ENCODE measurements at places on chromosomes 12 and 14.

DNA sequence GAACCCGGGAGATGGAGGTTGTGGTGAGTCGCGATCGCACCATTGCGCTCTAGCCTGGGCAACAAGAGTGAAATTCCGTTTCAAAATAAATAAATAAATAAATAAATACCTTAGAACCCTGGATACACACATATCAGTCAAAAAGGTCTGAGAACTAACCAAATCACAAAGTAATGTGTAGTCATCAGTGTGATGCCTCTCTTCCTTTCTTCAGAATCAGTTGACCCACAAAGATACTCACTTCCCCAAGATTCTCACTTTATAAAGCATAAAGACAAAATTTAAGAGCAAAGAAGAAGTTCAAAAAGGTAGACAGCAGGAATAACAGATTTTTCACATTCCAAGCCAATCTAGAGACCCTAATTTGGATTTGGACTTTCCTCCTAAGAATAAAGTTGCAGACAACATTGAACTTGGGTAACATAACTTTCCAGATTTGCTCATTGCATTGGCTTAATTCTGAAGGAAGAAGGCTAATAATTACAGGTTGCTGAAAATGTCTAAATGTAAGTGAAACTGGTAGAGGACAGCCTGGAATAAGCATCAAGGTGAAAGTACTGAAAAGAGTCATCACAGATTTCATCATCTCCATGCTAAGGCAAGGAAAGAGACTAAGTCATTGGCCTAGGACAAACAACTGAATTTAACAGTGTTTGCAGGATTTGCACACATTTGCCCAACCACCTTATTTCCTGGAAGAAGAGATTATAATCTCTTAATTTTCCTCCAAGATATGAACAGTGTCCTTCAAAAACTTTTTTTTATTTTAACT, 17.4 kb downstream of the TMED10 start:
- DNase-seq, result no peak

- DNase-seq, result no peak
Observed at GRCh38 chr14:58792416-58792815, 154.7 kb downstream of the DACT1 start.

DNA sequence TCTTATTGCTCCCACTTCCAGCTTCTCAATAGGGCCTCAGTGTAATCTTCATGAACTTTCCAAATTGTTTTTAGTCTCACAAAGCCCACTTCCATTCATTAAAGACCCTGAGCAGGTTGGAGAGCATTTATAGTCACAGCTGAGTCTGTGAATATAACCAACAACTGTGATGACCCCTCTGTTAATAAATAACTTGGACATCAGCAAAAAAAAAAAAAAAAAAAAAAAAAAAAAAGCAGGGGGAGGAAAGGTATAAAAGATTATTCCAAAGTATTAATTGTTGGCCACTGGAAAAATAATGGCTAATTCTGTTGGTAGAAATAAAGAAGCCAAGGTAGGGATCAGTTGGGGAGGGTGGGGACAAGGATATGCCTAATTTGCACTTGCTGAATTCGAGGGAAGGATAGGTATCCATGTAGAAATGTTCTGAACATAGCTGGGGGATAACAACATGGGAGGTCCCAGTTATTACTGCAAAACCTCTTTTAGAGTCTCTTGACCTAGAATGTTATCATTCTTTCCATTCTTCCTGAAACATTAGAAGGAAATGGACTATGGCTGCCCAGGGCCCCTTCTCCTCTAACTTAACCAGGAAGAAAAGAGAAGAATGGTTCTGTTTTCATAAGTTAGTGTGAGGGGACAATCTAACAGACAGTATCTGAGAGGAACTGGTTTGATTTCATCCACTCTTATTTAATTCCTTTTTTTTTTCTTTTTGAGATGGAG, 56.5 kb downstream of the SAMD4A start:
- DNase-seq, result no peak

GRCh38 chr14:29030121-29030520, 263.5 kb downstream of the FOXG1 start:
- DNase-seq, result no peak

GRCh38 chr12:118964988-118965387, 16.4 kb upstream of the SRRM4 start:
- no peak for DNase-seq

DNA sequence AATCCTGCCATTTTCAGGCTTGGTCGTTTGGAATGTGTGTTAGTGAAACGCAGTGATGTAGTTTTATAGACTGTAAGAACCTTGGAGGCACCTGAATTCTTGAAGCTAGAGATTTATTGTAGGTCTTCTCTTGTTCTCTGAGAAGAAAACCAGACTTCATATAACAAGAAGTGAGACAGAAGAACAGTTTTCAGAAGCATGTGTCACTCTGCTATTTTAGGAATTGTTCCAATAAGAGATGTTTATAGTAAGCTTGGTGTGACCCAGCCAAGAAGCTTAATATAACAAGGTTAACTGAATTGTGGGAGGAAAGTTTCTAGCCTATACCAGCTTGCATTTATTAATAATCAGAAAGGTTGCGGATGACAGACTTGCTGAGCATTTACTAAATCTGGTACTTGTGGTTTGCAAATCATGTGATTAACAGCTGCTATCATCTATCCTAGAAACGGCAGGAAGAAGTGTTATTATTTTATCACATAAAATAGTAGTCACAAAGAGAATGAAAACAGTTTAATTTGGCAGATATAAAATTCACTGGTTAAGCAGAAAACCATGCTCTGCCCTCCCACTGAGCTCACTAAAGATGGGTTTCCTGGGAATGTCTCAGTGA, 49.2 kb upstream of the BCAT1 start:
- DNase-seq, result no peak

DNA sequence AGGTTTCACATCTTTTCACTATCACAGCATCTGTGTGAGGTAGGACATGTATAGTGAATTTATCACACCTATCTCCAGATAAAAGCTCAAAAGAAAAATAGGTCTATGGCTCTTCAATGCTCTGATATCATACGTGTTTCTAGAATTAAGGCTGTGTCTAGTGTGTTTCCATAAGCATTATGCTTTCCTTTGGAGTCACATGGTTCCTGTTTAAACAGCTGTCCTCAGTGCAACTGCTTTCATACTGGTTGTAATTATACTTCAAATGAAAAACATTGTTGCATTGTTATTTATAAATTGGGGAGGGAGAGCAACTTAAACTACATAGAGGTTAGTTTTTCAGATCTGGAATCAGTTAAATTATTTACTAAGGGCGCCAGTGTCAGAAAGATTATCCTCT, 151.6 kb downstream of the SYT1 start:
- DNase-seq, result no peak

- no peak for DNase-seq
Observed at GRCh38 chr12:60106214-60106613, 510.4 kb downstream of the SLC16A7 start.

DNA sequence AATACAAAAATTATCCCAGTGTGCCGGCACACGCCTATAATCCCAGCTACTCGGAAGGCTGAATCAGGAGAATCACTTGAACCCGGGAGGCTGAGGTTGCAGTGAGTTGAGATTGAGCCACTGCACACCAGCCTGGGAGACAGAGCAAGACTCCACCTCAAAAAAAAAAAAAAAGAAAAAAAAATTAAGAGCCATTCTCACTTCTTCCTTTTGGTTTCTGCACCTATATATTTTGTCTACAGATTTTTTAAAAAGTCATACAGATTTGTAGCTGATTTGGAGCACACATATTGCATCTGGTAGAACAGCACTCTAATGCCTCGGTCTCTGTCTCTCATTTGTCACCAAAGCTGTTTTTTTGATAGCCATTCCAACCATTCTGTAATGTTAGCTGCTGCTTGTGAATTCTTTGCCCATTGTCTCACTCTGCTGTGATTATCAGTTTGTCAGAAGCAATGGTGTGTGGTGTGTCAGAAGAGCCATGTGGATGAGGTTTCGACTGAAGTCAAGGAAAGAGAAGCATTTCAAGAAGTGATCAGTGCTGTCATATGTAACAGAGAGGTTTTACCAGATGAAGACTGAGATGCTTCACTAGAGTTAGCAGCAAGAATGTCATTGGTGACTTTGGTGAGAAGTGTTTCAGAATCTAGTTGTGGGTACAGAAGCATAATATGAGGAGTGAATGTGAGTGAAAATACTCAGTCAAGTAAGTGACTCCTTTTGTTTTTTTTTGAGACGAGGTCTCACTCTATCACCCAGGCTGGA, 8.7 kb upstream of the KTN1 start:
- no peak for DNase-seq

DNA sequence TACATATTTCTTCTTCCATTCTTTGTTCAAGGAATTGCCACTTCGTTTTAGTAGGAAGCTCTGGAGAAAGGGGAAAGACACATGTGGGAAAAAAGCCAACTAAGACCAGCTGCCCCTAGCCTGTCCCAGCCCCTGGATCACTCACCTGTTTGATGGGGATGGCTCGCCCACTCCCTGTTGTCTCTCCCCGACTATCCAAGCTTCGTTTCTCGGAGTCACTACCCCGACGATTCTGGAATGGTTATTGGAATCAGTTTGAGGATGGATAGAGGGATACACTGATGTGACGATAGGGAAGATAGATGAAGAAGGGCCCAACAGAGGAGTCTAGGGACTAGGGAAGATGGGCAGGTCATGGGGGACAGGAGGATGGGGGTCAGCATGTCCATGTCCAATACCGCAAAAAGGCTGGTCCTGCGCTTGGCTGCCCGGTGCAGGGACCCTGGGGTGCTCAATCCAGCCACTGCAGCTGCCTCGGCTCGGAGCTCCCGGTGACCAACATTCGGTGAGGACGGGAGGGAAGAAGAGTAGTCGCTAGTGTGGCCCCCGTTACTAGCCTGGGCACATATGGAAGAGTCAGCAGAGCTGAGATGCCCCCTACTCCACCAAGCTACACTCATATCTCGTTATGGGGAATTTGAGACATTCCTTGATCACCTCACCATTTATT, 7.0 kb downstream of the AGAP2 start:
- DNase-seq, result no peak

DNA sequence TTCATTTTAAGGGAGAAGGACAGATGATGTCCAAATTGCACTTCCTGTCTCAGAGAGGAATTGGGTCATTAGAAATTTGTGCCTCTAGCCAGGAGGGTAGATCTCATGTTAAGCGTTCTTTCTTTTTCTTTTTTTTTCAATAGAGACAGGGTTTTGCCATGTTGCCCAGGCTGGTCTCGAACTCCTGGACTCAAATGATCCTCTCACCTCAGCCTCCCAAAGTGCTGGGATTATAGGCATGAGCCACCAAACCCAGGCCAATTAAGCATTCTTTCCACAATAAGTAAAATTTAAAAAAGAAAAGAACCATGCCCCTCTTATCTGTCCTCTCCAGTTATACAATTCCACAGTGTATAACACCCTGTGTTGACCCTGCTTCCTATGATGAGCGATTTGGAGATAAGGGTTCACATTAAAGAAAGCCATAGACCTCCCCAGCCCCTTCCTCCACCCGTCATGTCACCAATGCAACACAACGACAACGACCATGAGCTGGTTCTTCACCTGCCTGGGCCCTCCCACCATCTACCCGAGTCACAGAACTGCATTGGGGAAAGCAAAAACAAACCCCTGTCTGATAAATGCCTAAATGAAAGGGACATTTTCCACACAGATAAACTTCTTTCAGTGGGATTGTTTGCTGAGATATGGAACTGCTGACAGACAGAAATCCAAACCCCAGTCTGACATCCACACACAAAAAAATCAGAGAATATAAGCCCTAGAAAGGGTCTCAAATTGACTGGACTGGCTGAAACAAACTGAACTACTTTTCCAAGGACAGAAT, 37.3 kb downstream of the SSH1 start:
- DNase-seq, result no peak

DNA sequence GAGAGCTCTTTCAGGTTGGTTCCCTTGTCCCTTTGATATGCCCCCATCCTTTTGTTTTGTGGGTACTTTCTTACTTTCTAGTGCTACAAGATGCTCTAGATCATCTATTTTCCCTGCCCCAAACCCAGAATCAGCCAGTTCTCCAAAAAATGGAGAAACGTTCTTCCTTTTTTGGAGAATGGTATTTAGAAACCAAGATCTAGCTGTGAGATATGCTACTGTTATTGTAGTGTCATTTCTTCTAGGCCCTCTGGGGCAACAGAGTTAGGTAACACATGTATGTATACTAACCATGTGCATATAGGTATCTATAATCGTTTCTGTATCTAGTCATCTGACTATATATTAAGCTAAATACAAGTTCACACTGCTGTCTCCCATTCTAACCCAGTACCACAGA, 6.9 kb upstream of the IGFBP6 start:
- no peak for DNase-seq

DNA sequence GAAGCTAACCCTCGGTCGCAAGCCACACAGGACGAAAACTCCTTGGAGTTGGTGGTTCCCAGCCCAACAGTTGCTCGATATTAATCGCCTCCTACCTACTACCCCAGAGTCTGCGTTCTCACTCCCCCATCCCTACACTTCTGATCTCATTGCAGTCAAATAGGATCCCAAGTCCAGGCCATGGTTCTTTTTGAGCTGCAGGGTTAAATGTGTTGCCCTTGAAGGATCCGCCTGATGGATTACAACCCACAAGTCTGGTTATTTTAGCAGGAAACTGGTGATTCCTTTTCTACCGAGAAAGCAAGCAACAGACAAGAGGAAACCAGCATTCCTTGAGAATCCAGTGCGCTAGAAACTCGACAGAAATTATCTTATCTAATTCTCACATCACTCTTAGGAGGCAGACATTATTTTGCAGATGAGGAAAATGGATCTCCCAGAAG, 785 bp upstream of the NIN start:
- no peak for DNase-seq

GRCh38 chr12:52836042-52836466, 1.9 kb upstream of the KRT79 start:
- DNase-seq, result peak; percentile 84

- DNase-seq, result no peak
Observed at GRCh38 chr12:12209043-12209442, 57.8 kb downstream of the LRP6 start.

DNA sequence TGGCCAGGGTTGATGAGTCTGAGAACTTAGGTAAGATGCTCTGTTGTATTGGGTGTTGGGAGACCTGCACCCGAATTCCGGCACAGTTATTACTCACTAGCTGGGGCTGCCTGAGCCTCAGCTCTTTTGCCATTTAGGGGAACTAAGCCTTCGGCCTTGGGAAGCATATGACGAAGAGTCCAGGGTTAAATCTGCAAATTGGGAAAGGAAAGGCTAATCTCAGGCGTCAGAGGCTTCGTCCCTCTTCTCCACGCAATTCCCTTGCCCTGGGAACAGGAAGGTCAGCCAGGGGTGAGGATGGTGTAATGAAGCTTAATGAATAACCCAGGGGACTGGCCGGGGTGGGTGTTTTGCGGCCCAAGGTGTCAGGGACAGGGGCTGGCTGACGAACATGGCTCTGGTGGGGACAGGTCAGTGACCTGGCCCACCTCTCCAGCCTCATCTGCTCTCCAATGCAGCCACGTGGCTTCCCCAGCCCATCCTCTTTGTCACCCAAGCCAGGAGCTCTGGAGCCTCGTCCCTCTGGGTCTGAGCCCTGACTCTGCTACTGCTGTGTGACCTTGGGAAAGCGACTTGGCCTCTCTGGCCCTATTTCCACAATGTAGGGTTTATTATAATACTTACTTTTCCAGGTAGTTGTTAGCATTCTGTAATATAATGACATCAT, 3.8 kb upstream of the SDSL start:
- DNase-seq, result no peak

- DNase-seq, result no peak
Observed at GRCh38 chr12:68962877-68963855, 30.2 kb upstream of the CPM start.

GRCh38 chr14:71187633-71188356, 280.5 kb downstream of the PCNX1 start:
- no peak for DNase-seq

- DNase-seq, result no peak
Observed at GRCh38 chr12:17680220-17680619, 409.8 kb downstream of the RERGL start.

Data from activated CD4-positive, alpha-beta T cell treated with anti-CD3 and anti-CD28 coated beads for 36 hours (primary cell).